ENCODE measurements at places on chromosomes 13 and 19.

DNA sequence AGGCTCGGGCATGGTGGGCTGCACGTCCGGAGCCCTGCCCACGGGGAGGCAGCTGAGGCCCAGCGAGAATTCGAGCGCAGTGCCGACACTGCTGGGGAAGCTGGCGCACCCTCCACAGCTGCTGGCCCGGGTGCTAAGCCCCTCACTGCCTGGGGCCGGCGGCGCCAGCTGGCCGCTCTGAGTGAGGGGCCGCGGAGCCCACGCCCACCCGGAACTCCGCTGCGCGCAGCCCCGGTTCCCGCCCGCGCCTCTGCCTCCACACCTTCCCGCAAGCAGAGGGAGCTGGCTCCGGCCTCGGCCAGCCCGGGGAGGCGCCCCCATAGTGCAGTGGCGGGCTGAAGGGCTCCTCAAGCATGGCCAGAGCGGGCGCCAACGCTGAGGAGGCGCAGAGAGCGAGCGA is 2080.4 kb downstream of the PCDH9 start:
- DNase-seq = no peak

DNA sequence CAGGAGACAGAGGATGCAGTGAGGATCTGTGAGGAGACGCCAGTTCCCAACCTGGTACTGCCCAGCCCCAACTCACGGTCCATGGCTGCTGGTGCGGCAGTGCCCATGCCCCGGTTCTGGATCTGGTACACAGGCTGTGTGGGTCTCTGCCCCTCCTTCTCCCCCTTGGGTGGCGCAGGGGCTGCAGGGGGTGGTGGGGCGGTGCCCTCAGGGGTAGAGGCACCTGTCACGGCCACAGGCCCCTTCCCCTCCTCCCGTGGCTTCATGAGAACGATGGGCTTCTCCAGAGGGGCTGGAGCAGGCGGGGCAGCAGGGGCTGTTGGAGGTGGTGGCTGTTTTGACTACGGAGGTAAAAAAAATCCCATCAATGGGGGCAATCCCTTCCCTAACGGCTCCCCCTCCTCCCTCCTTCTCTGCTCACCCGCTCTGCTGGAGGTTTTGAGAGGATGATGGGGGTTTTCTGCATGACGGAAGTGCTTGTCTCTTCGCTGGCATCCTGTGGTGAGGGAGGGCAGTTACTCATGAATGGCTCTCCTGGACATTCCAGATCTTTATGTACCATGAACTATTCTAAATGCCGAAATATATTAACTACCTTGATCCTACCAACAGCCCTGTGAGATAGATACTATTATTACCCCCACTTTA is 7.1 kb downstream of the SMG9 start:
- DNase-seq = peak; percentile 68

- DNase-seq = peak; percentile 95
Measured at GRCh38 chr19:19145684-19146608, 7.7 kb upstream of the TMEM161A start.

DNA sequence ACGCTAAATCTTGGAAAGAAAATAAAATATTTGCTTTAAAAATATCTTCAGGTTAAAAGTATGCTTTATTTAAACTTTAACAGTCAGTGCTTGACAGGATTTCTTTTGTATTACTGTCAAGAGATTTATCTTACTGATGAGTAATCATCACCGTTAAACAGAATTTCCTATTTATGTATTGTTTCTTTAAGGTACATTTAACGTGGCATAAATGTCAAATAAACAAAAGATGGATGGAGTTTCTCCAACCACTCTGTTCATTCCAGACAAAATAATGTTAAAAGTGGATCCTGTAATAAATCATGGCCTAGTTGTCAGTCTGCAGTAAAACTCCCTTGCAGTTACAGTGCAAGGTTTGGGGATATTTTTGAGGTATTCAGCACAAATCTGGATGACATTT is 298.3 kb downstream of the DIAPH3 start:
- DNase-seq = no peak

DNA sequence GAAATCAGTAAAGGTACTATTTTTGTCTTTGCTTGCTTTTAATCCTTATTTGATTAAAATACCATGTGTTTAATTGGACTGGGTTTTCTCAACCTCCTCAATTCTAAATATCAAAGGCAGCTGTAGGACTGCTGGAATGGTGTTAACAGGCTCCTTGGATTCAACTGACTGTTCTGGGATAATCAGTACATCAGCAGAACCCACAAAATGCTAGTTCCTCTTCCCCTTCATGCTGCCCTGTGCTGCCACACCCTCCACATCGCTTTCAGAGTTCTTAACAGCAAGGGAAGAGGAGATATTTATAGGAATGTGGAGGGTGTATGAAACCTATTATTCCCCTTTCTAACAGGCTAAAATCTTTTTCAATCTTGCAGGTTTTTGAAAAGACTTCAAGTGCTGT is 82.4 kb downstream of the KCTD12 start:
- DNase-seq = no peak

- no peak for DNase-seq
Measured at GRCh38 chr19:22422211-22422610, at the start of gene ZNF98. Gene ZNF98, minus strand, starts transcription at chr19:22422346. Its CDS starts 122 bp downstream, at chr19:22422224.

DNA sequence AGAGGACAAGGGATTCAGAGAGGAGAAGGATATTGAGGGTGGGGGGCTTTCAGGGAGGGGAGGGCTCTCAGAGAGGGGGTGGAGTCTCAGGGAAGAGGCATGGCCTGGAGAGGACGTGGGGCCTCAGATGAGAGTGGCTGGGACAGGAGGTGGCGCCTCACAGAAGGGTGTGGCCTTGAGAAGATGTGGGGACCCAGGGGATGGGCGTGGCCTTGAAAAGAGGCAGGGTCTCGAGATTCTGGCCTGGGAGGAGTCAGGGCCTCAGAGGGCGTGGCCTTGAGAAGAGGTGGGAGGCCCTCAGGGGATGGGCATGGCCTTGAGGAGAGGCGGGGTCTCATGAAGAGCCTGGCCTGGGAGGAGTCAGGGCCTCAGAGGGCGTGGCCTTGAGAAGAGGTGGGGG is 23.7 kb upstream of the TNFSF14 start:
- no peak for DNase-seq

- DNase-seq = no peak
Measured at GRCh38 chr13:30396434-30397075, 25.7 kb upstream of the UBE2L5 start.

- no peak for DNase-seq
Measured at GRCh38 chr13:50757008-50757407, 86.5 kb downstream of the DLEU7 start.

- DNase-seq = no peak
Measured at GRCh38 chr19:5540208-5540607, 27.5 kb downstream of the TINCR start.

GRCh38 chr13:76958841-76959432 is 10.6 kb downstream of the ACOD1 start:
- no peak for DNase-seq

DNA sequence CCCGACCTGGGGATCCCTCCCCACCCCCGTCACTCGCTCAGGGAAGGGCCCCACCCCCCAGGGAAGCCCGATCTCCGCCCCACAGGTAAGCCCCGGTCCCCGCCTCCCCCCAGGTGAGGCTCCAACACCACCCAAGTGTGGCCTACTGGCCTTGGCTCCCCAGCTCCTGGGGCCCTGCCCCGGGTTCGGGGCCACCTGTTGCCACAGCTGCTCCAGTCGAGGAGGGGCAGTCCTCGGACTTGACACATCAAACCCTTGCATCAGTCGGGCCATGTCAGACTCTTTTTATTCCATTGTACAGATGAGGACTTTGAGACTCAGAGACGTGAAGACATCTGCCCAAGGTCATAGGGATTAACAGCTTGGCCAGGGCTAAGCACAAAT is 512 bp downstream of the CC2D1A start:
- peak; percentile 75 for DNase-seq

GRCh38 chr13:40613192-40613818 is 53.1 kb downstream of the FOXO1 start:
- peak; percentile 77 for DNase-seq

DNA sequence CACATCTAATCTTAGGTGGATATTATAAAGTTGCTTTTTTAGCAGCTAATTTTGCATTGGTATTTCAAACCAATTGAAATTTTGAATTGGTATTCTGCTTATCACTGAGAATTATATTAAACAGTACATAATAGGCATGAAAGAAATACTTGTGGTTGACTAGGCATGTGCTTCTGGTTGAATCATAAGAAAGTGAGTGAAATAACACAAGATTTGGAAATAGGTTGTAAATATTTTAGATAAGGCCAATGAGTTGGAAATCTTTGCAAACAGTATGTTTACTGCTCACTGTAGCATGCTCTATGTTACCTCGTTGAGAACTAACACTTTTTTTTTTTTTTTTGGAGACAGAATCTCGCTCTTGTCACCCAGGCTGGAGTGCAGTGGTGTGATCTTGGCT is 66.8 kb upstream of the RFC3 start:
- DNase-seq = no peak

DNA sequence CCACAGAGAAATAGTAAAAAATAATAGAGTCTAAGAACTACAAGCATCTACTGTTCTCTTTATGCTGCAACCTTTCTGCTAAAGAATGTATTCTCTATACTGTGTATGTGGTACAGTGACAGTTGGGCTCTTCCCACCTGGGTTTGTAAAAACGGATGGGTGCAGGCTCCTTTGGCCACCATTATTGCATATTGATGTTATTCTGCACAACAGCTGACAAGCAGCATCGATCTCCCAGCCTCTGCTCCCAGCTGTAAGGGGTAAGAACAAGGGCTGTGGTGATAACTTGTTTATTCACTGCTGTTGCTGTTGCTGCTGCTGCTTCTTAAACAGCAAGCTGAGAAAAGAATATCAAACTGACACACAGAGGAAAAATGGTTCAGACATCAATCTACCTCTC is 56.1 kb downstream of the KCNRG start:
- no peak for DNase-seq

DNA sequence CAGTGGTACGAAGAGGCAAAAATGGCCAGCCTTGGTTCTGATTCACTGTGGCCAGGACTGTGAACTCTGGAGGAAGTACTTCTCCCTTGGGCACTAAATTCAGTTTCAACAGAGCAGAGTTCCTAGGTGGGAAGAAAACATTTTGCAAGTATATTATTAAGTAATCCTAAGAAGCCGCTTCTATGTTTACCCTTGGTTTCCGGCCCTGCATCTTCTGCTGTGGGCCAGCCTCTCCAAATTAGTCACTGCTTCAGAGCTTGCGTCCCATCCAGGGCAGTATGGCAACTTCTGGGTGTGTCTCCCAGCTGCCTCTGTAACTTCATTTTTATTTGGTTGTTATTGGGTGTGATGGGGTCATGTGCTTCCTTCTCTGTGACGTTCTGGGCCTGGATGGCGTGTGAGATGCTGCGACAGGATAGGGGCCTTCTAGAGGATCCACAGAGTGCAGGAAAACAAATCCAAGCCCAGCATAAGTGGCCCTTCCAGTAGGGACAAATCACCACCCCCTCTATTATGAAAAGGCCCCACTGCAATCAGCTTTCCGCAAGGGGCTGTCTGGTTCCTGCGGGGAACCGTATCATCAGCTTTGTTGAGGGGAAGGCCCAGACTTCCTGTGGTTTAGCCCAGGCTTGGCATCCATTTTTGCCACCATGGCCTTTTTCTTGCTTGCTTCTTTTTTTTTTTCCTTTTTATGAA is 55.1 kb upstream of the C1QTNF9 start:
- DNase-seq = peak; percentile 86

- no peak for DNase-seq
Measured at GRCh38 chr19:51783372-51783771, 11.6 kb upstream of the FPR3 start.

DNA sequence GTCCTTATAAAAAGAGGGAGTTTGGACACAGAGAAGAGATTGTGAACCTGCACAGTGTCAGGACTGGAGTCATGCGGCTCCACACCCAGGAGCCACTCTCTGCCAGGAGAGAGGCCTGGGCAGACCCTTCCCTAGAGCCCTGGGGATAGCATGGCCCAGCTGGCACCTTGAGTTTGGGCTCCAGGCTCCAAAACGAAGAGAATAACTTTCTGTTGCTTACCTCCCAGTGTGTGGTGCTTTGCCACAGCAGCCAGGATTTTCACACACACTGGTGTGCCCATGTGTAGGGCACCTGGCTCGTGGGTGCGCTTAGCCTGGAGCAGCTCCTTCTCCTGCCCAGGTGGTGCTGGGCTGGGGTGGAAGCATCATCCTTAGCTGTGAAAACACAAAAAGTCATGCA is 344.3 kb downstream of the TEX29 start:
- DNase-seq = peak; percentile 34

GRCh38 chr19:6767357-6768235 is at the start of gene SH2D3A:
Gene SH2D3A, minus strand, starts transcription at chr19:6767435. Its CDS starts 3,687 bp downstream, at chr19:6763748.
- DNase-seq = peak; percentile 97

DNA sequence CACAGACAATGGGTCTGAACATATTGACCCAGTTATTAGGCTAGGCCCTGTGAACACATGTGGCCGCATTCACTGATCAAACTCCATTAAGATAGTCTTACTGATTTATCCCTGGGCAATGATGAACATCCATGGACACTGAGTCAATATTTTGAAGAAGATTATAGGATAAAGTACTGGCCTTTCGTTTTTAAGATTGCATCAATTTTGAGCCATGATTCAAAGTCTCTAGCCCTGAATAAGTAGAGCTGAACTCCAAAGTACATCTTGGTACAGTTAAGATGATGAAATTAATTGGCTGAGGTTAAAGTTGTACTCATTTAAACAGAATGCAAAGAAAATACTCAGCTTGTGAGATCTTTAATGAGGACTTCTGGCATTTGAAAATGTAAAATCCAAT is 1581.9 kb downstream of the EFNB2 start:
- DNase-seq = no peak

DNA sequence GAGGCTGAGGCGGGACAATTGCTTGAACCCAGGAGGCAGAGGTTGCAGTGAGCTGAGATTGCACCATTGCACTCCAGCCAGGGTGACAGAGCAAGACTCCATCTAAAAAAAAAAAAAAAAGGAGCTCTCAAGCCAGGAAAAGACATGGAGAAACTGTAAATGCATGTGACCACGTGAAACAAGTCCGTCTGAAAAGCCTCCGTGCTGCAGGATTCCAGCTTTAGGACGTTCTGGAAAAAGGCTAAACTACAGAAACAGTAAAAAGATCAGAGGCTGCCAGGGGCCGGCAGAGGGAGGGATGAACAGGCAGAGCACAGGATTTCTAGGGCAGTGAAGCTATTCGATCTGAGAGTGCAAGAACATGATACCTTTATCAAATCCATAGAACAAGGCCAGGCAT is 40.7 kb upstream of the NDUFS7 start:
- no peak for DNase-seq

- DNase-seq = no peak
Measured at GRCh38 chr13:24700539-24700938, 20.3 kb downstream of the ATP12A start.

- DNase-seq = no peak
Measured at GRCh38 chr19:32902448-32902847, 32.9 kb upstream of the SLC7A9 start.

DNA sequence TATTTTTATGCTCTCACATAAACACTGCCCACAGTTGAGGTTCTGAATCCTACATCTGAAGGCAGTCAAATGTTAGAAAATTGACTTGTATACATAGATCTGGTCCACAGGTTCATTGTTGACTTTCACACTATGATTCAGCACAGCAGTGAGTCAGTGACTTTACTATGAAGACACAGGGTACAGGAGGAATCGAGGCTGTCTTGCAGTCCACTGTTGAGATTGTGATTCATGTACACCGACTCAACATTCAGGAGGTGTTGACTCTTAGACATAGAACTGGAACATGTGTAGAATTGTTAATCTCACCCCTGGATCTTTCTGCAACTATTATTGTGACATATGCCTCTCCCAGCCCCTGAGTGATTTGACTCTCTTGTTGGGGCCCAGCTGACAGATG is 74.3 kb upstream of the ZNF43 start:
- DNase-seq = no peak
